ENCODE measurements at places on chromosomes 16 and 17.

DNA sequence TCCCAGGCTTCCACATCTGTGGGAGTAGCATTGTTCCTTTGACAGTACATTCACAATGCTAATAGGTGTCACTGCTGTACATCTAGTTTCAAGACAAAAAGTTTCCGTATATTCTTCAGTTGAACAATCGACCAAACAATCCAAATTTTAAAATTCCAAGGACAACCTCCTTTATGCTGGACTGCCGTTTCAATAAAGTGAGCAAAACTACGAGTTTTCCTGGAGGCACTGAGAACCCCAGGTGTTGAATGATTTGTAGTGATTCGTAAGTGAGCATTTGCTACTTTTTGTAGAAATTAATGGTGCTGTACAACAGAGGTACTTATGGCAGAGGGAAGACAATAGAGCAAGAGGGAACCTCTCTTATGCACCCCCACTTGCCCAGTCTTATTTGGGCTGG is 71.2 kb upstream of the NACA2 start:
- no peak for DNase-seq

- DNase-seq: no peak
Observed at GRCh38 chr16:6701096-6701495, 631.5 kb upstream of the RBFOX1 start.

- no peak for DNase-seq
Observed at GRCh38 chr17:48432820-48433775, 3.1 kb upstream of the SKAP1 start.

- peak; percentile 49 for DNase-seq
Observed at GRCh38 chr17:68318103-68318991, 27.1 kb downstream of the ARSG start.

DNA sequence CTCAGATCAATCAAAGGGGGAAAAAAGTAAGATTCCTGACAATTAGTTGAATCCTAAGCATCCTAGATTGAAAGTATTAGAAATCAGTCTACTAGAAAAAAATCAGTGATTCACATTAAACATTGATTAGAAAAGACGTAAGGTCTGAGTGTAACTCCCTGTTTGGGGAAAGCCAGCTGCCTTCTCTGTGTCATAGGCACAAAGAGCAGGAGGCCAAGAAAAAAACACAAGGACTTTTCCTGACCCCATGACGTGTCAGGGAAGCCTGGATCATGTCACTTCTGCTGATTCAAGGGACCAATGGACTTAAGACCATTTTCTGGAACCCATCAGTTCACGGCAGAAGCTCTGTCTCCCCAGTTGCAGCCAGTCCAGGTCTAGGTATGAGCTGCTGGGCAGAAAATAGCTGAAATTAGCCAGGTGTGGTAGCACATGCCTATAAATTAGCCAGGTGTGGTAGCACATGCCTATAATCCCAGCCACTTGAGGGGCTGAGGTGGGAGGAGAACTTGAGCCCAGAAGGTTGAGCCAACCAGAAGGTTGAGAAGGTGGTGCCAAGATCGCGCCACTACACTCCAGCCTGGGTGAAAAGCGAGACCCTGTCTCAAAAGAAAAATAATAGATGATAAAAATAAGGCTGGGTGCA is 35.9 kb downstream of the RANBP10 start:
- peak; percentile 65 for DNase-seq

- DNase-seq: no peak
Observed at GRCh38 chr17:77708936-77709335, 249.6 kb upstream of the TNRC6C start.

DNA sequence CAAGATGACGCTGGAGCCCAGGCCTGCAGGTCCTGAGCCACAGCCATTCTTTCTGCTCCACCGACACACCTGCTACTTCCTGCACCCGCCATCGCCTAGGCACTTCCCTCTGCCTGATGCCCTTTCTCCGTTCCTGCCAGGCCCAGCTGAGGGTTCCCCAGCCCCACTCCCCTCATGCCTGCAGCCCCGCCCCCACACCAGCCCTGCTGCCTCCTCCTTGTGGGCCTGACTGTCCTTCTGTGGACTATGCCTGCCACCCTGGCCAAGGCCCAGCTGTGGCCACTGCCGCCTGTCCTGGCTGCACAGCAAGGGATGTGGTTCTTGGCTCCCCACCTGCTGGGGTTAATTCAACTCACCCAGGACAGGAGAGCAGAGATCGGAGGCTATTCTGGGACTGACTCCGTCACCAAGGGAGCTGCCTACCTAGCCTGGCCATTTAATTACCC is 7.5 kb downstream of the NATD1 start:
- no peak for DNase-seq

GRCh38 chr17:6106212-6106611 is 36.0 kb downstream of the WSCD1 start:
- no peak for DNase-seq

All from cardiac fibroblast (primary cell).